H54 (cell line): ENCODE measurements at places on chromosomes 11 and 22.

GRCh38 chr11:126185259-126186024 is 26.0 kb downstream of the RPUSD4 start:
- DNase-seq, result no peak

DNA sequence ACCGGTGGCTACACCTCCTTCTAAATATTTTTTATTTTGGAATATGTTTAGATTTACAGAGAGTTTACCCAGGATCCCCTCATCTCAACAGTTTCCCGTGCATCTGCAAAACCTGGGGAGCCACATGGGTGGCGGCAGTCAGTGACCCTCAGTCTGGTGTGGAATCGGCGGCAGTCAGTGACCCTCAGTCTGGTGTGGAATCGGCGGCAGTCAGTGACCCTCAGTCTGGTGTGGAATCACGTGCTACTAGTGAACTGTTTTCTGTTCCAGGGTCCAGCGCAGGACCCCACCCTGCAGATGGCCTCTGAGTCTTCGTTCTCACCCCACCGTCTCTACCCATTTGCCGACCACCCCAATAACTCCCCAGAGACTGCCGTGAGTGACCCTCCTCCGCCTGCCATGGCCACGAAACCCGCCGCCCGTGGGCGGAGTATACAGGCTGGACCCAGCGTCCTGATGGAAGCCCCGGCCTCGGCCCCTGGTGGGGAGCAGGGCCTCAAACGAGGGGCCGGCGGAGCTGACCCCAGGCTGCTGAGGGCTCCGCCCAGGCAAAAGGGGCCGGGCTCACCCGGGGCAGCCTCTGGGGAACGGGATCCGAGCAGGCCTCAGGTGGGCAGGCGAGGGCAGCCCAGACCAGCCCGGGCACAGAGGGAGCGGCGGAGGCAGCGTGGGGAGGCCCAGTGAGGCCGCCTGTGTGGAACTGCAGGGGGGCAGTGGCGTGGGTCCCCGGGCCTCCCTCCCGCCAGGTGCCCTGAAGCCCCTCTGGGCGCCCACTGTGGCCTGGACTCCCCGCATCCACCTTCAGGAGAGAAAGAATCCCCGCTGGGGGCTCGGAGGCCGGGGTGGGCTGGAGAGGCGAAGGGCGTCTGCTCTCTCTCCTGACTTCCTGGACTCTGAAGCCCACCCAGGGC is 2.5 kb downstream of the IL17REL start:
- no peak for DNase-seq

- peak; percentile 59 for DNase-seq
Measured at GRCh38 chr22:35629406-35630216, 12.5 kb upstream of the MB start.

DNA sequence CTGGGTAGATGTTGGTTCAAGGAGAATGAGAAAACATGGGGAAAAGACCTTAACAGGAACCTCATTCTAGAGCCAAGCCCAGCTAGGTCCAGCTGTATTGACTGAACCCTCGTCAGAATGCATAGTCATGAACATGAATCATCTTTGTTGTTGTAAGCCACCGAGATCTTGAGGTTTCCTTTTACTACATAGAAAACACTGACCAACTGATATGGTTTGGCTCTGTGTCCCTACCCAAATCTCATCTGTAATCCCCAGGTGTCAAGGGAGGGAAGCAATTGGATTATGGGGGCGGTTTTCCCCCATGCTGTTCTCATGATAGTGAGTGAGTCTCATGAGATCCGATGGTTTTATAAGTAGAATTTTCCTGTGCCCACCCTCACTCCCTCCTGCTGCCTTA is 19.4 kb upstream of the PHOX2A start:
- DNase-seq, result no peak

DNA sequence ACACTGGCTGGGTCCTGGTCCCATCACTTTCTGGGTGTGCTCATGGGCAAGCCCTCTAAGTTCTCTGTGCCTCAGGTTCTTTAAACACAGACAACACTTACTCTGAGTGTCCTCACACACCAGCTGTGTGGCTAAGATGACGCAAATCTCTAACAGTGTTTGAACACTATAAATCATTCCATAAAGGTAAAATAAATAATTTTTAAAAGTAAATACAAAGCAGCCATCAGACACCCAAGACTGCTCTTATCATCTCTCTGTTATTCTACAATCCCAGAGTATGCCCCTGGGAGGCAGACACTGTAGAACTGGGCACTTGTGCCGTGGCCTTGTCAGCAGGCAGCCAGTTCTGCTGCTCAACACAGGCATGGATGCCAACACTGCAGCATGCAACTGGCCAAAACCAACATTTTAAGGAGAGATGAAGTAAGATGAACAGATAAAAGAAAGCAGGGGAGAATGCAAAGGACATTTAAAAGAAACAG is 56.8 kb downstream of the RPL27A start:
- no peak for DNase-seq

GRCh38 chr11:133966172-133966651 is 9.4 kb upstream of the IGSF9B start:
- no peak for DNase-seq

DNA sequence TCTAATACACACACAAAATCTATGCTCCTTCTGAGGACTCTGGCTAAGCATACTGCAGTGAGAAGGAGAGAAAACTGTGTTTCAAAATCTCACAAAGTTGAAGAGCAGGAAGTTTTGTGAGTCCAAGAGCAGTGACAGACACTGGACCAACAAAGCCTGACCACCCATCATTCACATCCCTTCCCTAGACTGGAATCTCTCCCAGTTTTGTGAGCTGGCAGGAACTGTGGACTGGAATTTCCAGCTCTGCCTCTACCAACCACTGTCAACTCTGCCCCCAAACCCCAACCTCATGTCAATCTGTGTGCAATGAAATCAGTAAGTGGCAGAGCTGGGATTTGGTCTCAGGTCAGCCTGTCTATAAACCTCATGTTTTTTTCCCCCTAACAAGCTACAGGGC is 112.6 kb downstream of the ARL14EP start:
- DNase-seq, result no peak

GRCh38 chr22:45970705-45971407 is 6.1 kb downstream of the WNT7B start:
- no peak for DNase-seq

- DNase-seq, result no peak
Measured at GRCh38 chr11:120115272-120116000, 22.5 kb downstream of the TRIM29 start.
